ENCODE measurements at places on chromosomes 7 and 10. TPM values are rescaled to one million over a fixed set of nuclear protein-coding genes. Genes with fewer than 3 reads are reported as not detected.

Gene NKX2-3
- not detected for total RNA-seq

Gene CCDC172
- total RNA-seq: not detected

DNA sequence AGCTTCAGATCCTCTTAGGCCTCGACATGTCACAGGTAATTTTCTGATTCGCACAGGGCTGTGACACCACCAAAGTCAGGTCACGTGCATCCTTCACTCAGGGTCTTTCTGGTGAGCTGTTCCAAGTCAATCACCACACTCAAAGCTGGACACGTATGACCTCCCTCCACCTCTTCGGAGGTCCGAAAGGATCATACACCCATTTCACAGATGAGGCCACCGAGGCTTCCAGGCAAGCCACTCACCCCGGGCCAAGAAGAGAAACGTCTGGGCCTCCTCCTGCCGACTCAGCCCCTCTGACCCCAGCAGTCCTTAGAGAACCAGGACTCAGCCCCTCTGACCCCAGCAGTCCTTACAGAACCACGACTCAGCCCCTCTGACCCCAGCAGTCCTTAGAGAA is 74.6 kb downstream of the FOXL3 start:
- DNase-seq: no peak

GRCh38 chr7:6546498-6547251 is 4.6 kb downstream of the GRID2IP start:
- DNase-seq: no peak

GRCh38 chr10:132688580-132689420 is 97.1 kb downstream of the NKX6-2 start:
- DNase-seq: no peak

GRCh38 chr7:32179567-32179966 is 109.4 kb upstream of the PDE1C start:
- no peak for DNase-seq

Gene SPDYE3
- not detected for total RNA-seq

Gene CDH23
- total RNA-seq: 5.9 TPM

Gene BAMBI
- 230 TPM for total RNA-seq

GRCh38 chr7:30595436-30596013 is 847 bp downstream of the GARS1 start:
- peak; percentile 34 for DNase-seq

Gene C10orf105
- not detected for total RNA-seq

DNA sequence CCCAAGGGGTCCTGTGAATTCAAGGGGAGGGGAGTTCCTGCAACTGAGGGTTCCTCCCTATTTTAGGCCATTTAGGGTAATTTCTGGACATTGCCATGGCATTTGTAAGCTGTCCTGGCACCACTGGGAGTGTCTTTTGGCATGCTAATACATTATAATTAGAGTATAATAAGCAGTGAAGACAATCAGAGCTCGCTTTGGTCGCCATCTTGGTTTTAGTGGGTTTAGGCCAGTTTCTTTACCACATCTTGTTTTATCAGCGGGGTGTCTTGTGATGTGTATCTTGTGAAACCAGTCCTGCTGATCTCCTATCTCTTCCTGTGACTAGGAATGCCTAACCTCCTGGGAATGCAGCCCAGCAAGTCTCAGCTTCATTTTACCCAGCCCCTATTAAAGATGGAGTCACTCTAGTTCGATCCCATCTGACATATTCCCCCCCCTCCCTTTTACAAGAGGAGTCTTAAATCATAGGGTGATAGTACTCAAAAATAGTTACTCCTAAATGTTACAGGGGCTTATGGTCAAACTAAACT is 43.2 kb downstream of the SVOPL start:
- DNase-seq: no peak

- no peak for DNase-seq
Observed at GRCh38 chr7:90951986-90952954, 312.0 kb upstream of the FZD1 start.

DNA sequence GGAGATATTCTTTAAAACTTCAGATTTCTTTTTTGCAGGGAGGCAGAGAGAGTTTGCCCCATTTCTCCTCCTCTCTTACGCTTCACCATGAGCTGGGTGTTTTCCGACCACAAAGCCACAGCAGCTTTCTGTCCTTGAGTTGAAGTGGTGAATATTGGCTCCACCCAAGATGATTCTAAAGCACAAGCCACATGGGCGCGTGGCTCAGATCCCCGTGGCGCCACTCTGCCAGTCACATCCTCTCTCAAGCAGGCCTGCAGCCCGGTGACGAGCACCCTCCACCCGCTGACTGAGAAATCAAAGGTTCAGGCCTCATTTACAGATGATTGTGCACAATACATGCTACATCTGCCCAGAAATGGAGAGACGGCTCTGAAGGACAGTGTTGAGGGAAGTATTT is 27.6 kb upstream of the RNF32 start:
- no peak for DNase-seq

DNA sequence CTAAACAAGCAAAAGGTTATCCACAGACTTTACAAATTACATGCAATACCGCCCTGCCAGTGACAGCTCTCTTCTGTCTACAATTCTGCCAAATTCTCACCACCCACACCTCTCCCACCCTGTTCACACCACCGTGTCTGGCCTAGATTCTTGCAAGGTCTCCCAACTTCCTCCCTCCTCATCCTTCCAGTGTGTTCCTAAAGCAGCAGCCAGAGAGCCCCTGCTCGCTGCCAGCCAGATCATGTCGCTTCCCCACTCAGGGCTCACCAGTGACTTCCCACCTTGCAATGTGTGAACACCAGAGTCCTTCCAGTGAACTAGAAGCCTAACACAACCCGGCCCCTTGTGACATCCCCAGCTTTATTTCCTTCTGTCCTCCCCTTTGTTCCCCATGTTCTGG is 121.6 kb downstream of the HECW1 start:
- DNase-seq: no peak

Gene SEC31B
- total RNA-seq: 3.9 TPM

GRCh38 chr7:119472408-119473038 is 800.5 kb upstream of the KCND2 start:
- peak; percentile 69 for DNase-seq

DNA sequence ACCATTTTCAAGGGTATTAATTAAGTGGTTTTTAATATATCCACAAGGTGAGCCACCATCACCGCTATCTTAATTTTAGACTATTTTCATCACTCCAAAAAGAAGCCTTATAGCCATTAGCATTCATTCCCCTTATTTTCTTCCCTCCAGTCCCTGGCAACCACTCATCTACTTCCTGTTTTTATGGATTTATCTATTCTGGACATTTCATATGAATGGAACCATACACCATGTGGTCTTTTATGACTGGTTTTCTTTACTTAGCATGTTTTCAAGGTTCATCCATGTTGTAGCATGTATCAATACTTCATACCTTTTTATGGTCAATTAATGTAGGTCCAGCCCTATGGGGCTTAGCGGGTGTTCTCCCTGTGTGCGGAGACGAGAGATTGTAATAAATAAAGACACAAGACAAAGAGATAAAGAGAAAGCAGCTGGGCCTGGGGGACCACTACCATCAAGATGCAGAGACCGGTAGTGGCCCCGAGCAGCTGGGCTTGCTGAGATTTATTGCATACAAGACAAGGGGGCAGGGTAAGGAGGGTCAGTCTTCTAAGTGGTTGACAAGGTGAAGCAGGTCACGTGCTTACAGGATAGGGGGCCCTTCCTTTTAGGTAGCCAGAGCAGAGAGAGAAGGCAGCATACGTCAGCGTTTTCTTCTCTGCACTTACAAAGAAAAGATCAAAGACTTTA is 14.6 kb downstream of the WBP1L start:
- DNase-seq: no peak

DNA sequence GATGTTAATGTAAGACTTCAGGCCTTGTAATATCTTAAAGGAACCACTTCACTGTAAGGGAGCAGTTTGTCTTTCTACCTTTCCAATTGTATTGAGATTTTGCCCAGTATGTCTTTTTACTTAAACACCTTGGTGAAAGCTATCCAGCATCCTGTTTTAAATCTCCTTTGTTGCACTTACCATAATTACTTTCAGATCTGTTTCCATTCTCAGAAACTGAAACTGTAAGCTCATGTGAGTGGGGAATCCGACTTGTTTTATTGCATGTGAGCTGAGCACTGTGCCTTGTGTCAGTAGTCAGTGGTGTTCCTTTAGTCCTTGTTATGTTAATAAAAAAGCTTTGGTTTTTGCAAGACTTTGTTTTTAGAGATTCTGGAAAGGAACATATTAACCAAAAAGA is 42.2 kb downstream of the BMPR1A start:
- no peak for DNase-seq

Gene POLL
- total RNA-seq: 87.8 TPM

GRCh38 chr10:23585666-23586065 is 146.8 kb downstream of the OTUD1 start:
- no peak for DNase-seq

DNA sequence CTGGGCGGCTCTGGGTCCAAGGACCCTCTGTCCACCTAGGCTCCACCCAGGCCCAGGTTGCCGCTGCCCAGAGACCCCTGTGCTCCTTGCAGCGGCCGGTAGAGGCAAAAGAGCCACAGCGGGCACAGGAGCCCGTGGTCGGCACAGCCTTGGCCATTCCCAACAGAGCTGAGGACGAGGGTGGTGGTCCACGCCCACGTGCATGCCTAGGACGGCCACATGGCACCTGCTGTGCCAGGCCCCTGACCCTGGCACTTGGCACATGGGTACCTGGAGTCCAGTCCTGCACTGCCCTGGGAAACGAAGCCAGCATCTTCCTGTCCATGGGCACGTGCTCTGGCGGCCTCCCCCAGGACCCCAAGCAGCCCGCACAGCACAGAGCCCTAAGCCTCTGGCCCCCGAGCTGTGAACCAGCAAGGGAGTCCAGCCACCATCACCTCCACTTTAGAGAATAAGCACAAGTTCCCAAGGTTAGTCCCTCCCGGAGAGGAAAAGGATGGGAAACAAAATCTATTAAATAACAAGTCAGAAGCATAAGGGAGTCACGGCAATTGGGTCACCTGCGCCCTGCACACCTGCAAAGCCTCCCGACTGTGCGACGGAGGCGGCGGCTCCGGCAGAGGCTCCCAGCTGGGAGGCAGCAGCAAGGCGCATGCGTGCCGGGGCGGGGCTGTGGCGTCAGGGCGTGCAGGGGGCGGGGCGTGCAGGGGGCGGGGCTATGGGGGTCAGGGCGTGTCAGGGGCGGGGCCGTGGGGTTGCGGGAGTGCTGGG is 59.1 kb downstream of the STK32C start:
- DNase-seq: no peak

DNA sequence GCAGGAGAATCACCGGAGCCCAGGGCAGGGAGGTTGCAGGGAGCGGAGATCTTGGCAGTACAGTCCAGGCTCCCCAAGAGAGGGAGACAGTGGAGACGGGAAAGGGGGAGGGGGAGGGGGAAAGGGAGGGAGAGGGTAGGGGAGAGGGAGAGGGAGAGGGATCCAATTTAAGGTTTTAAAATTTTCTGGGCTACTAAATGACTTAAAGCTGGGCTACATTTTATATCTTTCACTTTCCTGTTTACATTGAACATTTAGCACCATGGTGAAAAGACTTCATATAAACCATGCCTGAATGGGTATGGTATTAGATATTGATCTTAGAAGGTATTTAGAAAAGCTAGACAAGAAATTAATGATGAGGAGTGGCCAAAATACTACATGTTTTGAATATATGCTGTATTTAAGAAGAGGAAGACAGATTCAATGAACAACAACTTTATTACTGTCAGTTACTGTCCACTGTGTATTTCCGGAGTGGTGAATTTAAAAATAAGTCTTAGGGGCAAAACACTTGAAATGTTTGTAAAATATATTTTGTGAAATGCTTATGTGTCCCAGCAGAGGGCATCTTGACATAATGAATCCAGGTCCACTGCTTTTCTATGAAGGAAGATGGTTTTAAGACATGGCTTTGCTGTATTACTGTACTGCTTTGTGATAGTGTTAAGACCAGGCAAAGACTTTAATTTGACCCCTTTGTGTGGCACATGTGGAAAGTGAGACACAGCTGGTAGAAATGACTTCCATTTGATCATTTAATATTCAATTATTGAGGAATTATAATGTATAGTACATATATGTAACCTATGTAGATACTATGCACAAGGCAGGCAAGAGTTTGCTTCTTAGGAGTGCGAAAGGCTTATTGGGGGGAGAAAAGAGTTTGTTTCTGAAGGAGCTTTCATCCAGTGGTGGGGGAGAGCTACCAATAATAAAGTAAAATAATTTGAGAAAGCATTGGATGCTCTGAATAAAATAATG is 52.8 kb downstream of the NRF1 start:
- DNase-seq: peak; percentile 60

DNA sequence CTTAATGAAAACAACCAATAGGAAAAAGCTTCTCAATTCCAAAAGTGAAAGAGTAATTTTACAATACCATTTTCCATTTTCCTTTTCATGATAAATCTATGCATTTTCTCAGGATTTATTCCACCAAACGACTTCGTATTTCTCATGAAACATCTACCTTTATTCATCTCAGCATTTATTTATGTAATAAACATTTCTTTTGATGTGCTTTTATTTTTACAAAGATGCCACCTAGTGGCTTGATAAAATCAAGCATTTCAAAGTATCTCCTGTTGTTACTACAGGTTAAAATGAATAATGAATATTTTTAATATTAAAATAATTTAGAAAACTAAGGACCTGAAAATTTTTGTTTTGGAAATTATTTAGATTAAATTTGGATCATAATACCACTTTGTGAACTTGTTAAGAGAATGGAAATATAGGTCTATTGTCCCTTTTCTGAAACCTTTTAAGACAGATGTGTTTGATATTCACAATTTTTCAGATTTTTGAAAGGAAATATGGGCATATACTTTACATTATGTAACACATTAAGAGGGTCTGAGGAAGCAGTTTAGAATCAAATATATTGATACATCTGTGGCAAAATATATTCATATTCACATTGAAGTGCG is 2.7 kb upstream of the IQUB start:
- peak; percentile 74 for DNase-seq

DNA sequence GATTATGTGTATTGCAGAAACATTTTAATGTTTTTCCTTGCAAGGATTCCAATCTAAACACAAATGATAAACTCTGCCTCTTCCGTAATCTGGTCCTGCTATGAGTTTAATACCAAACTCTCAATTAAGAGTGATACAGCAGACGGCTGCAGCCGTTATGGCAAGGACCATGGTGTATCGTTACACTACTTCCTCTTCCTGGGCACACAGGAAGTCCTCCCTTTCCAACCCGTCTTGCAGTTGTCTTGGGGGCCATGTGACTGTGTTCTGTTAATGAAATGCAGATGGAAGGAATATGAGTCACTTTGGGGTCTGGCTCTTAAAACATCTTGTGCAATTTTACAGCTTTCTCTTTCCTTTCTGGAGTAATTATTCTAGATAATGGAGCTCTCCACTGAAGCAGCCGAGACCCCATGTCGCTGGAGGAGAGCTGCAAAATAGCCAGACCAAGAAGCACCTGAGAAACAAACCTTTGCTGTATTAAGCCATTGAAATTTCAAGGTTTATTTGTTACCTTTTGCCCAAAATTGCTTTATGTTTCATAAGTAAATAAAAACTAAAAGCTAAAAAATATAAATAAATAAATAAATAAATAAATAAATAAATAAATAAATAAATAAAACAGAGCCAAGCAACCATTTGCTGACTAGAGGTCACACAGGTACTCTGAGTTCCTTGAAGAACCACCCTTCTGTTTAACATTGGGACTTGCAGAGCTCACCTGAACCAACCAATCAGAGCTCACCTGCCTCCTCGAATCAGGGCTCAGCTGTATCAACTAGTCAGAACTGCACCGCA is 74.7 kb downstream of the FRMPD2 start:
- DNase-seq: no peak
